ENCODE measurements at places on chromosomes 6 and 20.
A peak's percentile ranks its signal among the peaks of the same experiment; 100 is the strongest.

DNA sequence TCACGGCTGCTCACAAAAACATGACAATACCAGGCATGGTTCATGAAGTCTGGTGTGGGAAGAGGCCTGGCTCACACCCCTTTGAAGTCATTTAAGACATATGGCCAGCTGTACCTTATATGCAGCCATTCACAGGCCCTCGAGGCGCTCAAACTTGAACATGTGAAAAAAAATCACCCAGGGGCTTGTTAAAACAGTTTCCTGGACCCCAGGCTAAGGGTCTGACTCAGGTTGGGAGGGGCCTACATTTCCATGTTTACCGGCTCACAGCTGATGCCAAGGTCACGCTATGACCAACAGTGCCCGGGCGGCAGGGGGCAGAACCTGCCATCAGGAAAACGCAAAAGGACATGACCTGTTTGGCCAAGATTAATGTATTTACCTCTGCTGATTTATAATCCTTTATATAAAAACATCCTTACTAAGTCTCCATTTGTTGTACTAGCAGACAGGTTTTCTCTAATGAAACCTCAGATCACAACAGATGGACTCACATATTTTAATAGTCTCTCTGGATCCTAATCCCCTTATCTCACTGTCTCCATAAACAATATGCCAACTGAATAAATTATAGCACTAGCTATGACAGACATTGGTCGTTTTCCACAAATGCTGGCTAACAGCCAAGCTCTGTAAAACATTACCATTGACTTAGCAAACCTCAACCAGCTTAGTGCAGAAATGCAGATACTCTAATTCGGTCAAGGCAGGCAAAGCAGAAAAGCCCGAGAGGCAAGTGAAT, 19.9 kb downstream of the EZR start:
- DNase-seq, result no peak

- no peak for DNase-seq
These were observed 19.1 kb downstream of the TLDC2 start for GRCh38 chr20:36895036-36895435.

DNA sequence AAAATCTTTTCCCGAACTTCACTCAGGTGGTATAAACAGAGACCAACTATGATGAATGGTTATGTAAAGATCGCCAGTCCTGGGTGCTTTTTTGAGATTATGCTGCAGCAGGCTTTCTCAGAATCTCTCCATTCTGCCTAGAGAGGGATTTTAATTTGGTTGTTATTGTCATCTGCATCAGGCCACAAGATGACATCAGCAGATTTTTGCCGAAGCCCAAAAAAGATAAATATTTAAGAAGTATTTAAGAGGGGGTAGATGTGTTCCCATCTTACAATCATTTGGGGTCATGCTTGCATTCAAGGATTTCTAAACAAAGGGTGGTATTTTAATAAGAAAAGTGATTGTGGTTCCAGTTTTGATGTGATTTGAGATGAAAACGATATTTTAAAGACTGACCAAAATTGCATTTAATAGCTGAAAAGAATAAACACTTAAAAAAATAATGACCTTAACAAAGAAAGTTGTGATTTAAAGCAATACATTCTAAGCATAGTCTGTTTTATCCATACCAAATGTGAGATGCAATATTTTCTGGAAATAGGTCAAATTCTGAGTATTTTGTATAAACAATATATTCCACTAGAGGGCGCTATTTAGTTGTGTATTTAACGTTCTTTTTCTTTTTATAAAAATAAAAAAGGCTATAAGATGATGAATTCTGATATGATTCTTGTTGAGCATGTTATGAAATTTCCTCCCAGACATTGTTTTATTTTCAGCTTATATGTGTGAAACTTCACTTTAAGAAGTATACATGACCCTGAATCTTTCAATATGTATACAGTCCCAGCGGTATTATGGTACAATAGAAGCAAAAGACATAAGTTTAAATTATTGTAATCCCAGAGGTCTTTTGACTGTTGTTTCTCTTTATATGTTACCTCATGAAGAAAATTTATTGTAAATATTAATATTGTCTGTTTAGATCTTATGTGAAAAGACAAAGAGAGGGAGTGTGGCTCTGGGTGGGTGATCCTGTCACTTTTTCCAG, 51.0 kb upstream of the ZFP64 start:
- no peak for DNase-seq

DNA sequence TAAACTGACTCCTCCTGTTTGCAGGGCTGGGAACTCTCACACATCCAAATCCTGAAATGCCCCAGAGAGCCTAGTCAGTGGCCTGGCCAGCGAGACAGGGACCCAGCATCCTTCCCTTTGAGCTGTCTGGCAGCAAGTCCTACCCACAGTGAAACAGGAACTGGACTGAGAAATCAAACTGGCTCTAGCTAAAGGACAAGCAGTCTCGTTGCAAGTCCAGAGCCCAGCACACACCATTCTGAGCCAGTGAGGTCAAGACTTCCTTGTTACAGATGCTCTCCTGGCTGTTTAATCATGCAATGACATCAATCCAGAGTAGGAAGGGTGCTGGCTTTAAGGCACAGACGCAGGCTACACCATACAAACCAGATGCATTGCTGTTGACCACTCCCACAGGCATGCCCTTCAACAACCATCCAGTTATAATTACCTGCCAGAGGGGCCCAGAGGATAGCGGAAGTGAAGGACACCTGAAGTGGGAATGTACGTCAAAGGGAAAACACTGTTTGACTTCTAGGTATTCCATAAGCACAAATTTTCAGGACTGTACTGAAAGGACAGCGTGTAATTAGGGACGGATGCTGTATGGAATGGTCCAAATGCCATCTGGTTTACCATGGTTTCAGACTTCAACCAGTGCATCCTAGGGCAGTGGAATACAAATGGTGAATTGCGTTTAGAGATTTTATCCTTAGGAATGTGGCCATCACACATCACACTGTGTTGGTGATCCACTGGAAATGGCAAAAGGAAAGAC, 114.4 kb downstream of the SLC23A2 start:
- DNase-seq, result no peak

DNA sequence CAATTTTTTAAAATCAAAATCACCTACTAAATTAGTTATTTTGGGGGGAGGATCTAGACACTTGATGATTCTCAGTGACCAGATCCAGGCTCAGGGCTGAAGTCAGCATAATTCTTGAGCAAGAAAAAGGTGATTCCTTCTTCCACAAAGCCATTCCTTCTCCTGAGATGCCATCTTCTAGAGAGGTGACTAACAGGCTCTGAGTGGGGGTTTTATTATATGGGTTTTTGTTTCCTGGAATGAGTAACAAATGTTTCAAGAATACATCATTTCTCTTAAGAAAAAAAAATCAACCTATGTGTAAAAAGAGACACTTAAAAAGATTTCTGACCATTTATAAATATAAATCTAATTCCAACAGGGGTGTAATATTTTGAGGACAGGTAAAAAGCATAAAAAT, 154.3 kb downstream of the NFATC2 start:
- DNase-seq, result no peak

DNA sequence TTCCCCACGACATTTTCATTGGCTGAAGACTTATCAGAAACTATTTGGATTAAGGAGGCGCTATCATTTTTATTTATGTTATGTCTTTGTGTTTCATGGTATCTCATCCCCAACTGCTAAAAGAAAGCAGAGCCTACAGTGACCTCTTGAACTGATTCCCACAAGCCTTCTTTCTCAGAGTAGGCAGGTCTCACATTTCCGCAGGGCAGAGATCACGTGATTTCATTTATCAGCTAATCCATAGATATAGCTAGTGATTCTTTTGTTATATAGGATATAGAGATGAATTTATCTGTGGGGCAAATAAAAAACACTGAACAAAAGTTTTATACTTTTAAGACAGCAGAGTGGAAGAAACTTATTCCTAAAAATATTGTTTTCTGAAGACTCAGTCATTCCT, 25.0 kb upstream of the POPDC3 start:
- DNase-seq, result no peak

- no peak for DNase-seq
These were observed 19.0 kb upstream of the UTRN start for GRCh38 chr6:144266091-144266649.

- DNase-seq, result no peak
These were observed 124.6 kb downstream of the AIG1 start for GRCh38 chr6:143185288-143185687.

GRCh38 chr6:55604021-55604420, 25.0 kb upstream of the HMGCLL1 start:
- no peak for DNase-seq

DNA sequence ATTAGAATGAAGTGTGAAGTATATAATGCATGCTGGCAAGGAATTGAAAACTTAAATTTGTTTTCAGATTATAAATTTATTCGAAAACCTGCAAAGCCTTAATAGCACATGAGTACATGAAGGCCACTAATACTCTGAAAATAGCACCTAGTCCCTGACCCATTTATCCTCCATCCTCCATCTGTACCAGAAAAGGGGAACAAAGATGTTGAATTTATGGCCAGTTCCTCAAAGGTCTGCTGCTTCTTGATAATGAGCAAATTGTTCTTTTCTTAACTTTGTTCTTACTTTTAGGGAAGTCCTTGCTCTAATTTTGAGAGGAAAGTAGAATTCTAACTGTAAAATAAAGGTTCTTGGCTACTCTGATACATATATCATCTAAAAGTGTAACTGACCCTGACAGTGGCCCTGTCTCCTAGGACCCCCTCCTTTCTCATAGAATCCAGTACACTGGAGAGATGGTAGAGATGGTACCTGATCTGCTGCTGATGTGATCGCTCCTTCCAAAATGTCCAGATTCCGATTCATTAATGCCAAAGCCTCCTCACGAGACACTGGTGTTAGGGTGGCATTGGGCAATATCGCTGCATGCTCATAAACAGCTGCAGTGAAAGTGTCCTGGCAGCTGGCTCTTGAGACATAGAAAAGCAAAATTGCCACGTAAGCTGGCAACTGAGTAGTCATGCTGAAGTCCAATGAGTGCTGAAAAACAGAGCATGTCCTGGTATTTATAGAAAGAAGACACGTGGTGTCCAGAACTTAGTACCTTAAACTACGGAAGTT, at the start of gene VNN1:
Gene VNN1, minus strand, starts transcription at position 704 of the 783 bp plus-strand sequence. Its CDS starts 20 bp downstream, at position 684.
- peak; percentile 66 for DNase-seq

DNA sequence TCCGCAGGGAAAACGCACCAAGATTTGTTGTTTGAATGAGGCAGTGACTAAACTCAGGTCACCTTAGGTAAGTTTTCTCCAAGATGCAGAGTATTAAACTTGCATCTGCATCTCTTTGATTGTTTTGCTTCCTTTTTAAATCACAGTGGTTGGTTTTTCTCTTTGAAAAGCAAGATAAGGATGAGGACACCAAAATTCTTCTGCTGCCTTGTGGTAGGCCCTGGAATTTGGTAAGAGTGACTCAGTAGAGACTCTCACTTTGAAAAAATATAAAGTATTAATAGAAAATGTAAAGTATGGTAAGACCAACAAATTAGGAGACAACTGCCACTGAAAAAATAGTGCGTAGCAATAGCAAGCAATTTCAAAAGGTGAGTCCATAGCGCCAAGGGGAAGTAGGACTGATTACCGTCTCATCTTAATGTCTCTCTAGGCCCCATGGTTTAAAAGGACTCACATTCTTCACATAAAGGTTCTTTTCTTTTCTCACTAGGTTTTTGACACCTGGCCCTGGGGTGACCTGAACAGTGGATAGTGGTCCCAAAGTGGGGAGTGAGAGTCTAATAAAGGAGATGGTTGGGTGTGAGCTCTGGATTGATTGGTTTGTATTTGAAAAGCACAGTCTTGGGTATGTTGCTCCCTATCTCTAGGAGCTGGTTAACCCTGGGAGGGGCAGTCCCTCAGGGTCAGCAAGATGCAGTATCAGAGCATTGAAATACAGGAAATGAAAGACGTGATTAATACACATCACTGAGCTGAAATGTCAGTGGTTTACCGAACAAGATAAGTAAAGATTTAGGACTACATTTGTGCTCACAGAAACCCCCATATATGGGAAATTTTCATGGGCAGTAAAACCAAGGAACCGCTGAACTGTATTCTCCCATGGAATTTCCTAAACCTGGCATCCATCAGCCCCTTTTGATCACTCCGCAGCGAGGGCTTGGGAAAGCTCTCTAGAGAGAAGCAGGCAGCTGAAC, 221.2 kb downstream of the SLC24A3 start:
- DNase-seq, result no peak

- DNase-seq, result no peak
These were observed 343.5 kb downstream of the RFPL4B start for GRCh38 chr6:112690497-112691202.

- no peak for DNase-seq
These were observed 532 bp upstream of the SLC35F1 start for GRCh38 chr6:117906507-117906957.

- DNase-seq, result no peak
These were observed 75.5 kb downstream of the GPR6 start for GRCh38 chr6:110053395-110054240.

DNA sequence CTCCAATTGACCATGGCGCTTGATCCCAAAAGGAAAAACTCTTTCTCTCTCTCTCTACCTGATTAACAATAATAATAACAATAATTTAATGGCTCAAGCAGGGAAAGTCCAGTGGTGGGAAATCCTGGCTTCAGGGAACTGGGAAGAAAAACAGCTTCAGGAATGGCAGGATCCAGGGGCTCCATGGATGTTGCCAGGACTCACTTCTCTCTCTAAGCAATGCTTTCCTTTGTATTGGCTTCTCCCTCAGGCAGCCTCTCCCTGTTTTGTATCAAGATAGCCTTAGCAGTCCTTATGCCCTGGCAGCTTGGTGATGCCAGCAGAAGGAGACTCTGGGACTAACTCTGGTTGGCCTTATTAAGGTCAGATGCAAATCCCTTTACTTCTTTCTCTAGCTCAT, 13.5 kb upstream of the PTGIS start:
- DNase-seq, result no peak

DNA sequence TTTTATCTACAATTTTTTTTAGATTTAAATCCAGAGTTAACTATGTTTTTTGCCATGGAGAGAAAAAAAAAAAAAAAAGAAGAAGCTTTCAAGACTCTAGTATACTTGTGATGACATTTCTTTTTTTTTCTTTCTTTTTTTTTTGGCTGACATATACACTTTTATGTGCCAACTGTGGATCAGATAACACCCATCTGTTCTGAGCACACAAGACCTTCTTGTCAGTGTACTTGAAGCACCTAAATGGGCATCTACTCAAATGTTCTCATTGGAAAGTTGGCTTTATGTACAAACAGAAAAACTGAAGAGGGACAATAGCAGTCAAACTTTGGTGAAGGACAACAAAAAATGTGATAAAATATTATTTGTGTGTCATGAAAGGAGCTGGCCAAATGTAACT, 904.5 kb downstream of the GRIK2 start:
- no peak for DNase-seq

DNA sequence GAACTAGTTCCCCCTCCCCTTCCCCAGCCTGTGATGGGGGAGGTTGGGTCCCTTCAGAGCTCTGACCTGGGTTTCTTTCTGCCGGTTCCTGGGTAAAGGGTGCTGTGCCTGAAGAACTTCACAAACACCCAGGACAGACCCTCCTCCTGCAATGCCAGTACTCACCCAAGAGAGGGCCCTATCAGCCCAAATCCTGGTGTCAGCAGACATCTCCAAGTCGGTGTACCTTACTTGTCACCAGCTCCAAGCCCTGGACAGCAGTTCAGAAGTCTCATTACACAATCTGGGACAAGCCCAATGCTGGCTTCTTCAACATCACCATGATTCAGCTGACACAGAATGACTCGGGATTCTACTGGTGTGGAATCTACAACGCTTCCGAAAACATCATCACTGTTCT, 467 bp downstream of the TREML4 start:
- DNase-seq, result peak; percentile 71
